Cortex of kidney (tissue), 1 donor: ENCODE measurements at places on chromosomes 6 and 20.

- no peak for DNase-seq
Measured at GRCh38 chr20:64026-64603, 23.4 kb upstream of the DEFB125 start.

GRCh38 chr6:138909511-138909910 lies 78.5 kb downstream of the REPS1 start:
- DNase-seq, result no peak

DNA sequence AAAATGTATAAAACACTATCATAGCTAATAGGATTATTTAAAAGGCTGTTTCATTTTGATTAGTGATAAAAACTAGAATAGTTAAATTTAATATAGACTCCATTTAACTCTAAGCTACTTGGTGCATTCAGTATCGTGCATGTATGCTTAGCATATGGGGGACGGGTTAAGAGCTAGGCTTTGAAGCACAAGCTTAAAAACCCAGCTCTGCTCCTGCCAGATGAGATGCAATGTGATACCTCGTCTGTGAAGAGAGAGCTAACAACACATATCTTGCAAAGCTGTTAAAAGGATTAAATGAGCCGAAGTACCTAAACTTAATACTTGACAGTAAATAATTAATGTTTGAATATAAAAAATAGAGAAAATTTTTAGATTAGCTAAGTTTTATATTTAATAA lies 42.2 kb downstream of the DTNBP1 start:
- DNase-seq, result no peak

DNA sequence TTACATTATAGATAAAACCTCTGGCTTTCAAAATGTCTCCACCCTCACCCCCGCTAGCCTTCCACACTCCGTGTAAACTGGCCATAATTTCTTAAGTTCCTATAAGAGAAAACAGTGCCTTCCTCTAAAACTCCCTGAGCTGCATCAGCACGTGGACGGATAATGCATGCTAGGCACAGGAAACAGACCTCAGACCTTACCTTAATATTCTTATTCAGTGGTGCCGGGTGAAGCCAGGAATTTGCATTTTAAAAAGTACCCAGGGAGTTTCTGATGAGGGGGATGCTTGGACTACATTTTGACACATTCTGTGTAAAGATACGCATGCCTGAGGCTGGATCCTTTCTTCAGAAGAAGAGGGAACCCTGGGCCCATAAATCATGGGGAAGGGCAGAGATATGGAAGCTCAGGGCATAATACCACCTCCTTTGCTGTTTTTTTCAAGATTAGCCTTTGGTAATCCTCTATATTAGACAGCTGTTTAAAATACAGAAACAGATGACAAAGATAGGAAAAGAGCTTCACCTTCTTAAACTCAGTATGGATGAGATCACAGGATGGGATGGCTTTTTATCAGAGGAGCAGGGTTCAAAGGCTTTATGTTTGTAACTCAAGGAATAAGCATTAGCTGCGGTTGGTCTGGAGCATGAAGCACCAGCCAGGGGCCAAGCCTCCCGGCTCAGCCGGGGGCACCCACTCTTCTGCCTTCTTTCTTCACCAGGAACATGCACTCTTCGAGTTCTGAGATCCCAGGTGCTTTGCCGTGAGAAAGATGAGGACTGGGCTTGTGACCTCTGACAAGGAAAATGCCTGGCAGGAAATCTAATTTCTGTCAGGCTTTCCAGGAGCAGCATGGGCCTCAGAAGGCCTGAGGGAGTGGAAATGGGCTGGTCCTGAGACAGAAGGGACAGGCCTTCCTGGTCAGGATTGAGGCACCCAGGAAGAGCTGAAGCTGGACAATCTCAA lies 218.1 kb upstream of the SOX4 start:
- DNase-seq, result no peak

DNA sequence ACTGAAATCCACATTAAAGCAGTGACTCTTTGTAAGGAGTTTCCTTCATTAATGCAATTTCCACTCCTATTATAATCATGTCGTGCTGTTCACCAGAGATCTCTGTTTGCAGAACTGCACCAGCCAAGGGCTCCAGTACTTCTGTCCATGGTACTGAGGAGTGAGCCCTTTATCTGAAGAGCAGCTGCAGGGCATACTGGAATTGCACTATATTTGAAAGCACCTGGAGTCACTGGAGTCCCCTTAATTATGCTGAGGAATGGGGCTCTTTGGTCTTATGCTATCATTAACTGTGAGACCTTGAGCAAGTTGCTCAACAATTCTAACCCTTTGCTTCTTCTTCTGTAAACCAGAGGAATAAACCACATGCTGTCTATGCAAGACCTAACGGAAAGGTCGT lies 61.7 kb upstream of the NUP153 start:
- DNase-seq, result no peak
